A549 treated with RU486 at 1 μM for 4 hours (cell line): ENCODE measurements at places on chromosomes 16 and 17. TPM values are rescaled to one million over a fixed set of nuclear protein-coding genes. Genes with fewer than 3 reads are reported as not detected.

Gene GNAO1
- 0.29 to 0.74 TPM (median 0.51 TPM) in 5 replicates for total RNA-seq

Gene HEXIM2
- 13.3 to 17.1 TPM (median 15.6 TPM) in 5 replicates for total RNA-seq

Gene TAC4
- not detected in 5 replicates for total RNA-seq

Gene METRNL
- total RNA-seq: 19.9 to 28.5 TPM (median 24.5 TPM) in 5 replicates

Gene C17orf100
- total RNA-seq: 2.0 to 3.5 TPM (median 3.2 TPM) in 5 replicates

Gene TK1
- total RNA-seq: 220 to 267 TPM (median 234 TPM) in 5 replicates

Gene RAB40B
- 14.2 to 21.1 TPM (median 17.5 TPM) in 5 replicates for total RNA-seq

Gene CACNG5
- total RNA-seq: 0.10 TPM in 1 of 5 replicates, not detected in the others

Gene GOSR2
- total RNA-seq: 31.4 to 44.0 TPM (median 40.5 TPM) in 5 replicates

Gene RHBDL1
- 0.67 to 1.7 TPM (median 1.4 TPM) in 5 replicates for total RNA-seq

Gene TAT
- 0.03 to 0.06 TPM in 2 of 5 replicates, not detected in the others for total RNA-seq

Gene PHB1
- total RNA-seq: 308 to 502 TPM (median 419 TPM) in 5 replicates

Gene RAC3
- 24.7 to 40.1 TPM (median 34.9 TPM) in 5 replicates for total RNA-seq

Gene HP
- not detected in 5 replicates for total RNA-seq

Gene GPR142
- total RNA-seq: 0.07 TPM in 1 of 5 replicates, not detected in the others

Gene TTLL6
- 0.48 to 0.97 TPM (median 0.71 TPM) in 5 replicates for total RNA-seq

Gene SDR42E2
- not detected in 5 replicates for total RNA-seq

Gene CORO6
- total RNA-seq: 4.1 to 8.8 TPM (median 5.7 TPM) in 5 replicates

Gene RUNDC1
- 19.2 to 22.8 TPM (median 21.6 TPM) in 5 replicates for total RNA-seq

Gene CASKIN1
- total RNA-seq: 0.26 to 0.95 TPM (median 0.49 TPM) in 5 replicates

Gene PTGES3L
- total RNA-seq: 0.70 to 1.6 TPM (median 1.1 TPM) in 5 replicates

Gene CES3
- 1.5 to 2.2 TPM (median 1.9 TPM) in 5 replicates for total RNA-seq

Gene RAMP2
- total RNA-seq: 0.65 to 1.5 TPM (median 0.76 TPM) in 5 replicates

Gene ABCC3
- 111 to 157 TPM (median 133 TPM) in 5 replicates for total RNA-seq

Gene NKD1
- 0.09 to 0.67 TPM (median 0.54 TPM) in 5 replicates for total RNA-seq

Gene VPS25
- total RNA-seq: 124 to 132 TPM (median 125 TPM) in 5 replicates

Gene KAT8
- 33.3 to 40.2 TPM (median 36.9 TPM) in 5 replicates for total RNA-seq

Gene HS3ST6
- total RNA-seq: 1.8 to 4.2 TPM (median 3.1 TPM) in 5 replicates

Gene FGF11
- total RNA-seq: 0.74 to 1.4 TPM (median 1.2 TPM) in 5 replicates

Gene TMEM204
- not detected in 5 replicates for total RNA-seq

Gene SLC9A5
- total RNA-seq: 0.89 to 1.6 TPM (median 1.4 TPM) in 5 replicates

Gene C17orf78
- not detected in 5 replicates for total RNA-seq
